CD8-positive, alpha-beta T cell (primary cell): ENCODE measurements at places on chromosomes 7 and 10.
A peak's percentile ranks its signal among the peaks of the same experiment; 100 is the strongest.

DNA sequence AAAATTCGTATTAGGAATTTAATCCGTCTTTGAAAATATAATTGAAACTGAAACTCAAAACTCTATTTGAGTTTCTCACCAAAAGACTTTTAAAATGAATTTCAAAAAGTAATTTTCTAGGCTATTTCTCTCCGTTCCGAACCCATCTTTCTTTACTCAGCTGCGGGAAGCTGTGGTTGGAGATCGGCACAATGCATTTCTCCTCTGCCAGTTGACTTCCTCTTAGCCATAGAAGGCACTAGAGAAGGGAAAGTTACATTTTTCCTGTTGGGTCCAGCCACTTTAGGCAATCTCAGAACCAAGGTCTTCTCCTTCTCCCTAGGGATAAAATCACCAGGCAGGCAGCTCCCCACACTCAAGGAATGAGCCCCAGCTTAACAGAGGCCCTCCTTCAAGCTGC lies 133.6 kb upstream of the COL1A2 start:
- DNase-seq = no peak

GRCh38 chr7:27143950-27144780 lies 684 bp upstream of the HOXA5 start:
- DNase-seq = peak; percentile 45

- DNase-seq = no peak
These were observed 31.1 kb upstream of the RET start for GRCh38 chr10:43045631-43046287.

GRCh38 chr10:118374404-118374803 lies 32.3 kb upstream of the FAM204A start:
- DNase-seq = no peak

GRCh38 chr7:47318395-47319182 lies 263.3 kb downstream of the TNS3 start:
- DNase-seq = no peak

- DNase-seq = no peak
These were observed 108.7 kb downstream of the ETV1 start for GRCh38 chr7:13880789-13881188.

GRCh38 chr10:49594594-49594993 lies 15.5 kb upstream of the SLC18A3 start:
- peak; percentile 47 for DNase-seq

DNA sequence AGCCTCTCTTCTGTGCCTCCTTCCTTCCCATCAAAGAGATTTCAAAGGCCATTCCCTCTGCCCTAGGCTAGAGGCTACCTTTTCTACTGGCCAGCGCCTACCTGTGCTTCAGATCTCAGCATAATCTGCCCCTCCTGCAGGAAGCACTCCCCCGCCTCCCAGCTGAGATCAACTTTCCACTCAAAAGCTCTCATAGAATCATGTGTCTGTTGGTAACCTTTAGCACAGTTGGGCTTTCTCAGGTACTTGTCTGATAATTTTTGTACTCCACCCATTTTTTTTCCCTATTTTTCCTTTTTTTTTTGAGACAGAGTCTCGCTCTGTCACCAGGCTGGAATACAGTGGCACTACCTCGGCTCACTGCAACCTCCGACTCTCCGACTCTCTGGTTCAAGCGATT lies 231.0 kb upstream of the PRSS58 start:
- no peak for DNase-seq

DNA sequence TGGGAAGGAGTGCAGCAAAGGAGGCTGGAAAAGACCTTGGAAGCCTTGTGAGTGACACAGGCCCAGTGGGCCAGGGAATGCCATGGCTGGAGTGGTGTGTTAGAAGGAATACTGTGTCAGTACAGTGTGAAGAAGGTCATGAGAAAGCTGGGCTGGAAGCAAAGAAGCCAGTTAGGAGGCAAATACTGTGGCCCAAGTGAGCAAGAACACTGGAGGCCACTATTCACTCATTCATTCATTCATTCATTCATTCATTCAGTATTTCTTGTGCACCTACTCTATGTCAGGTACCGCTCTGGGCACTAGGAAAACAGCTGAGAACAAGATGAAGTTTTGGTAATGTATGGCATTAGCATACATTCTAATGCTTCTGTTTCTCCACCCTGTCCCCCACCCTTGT lies 9.6 kb downstream of the CRTAC1 start:
- no peak for DNase-seq

GRCh38 chr10:127887541-127888415 lies 5.0 kb downstream of the CLRN3 start:
- DNase-seq = no peak

DNA sequence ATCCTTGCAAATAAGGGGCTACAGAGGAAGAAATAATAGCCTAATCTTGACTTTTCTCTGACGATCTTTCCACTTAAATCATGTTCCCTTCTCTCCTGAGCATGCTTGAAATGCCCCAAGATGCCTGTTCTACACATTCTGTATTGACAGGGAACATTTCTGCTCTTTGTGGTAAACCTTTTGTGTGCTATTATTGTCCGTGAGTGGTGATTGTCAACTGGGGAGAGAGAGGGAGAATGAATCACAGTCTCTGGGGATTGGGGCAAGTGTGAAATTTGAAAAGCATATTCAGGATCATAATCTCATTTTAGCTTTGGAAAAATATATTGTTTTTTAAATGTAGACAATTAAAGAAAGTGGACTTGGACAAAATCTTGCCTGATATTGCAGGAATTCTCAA lies 20.6 kb downstream of the UBTD1 start:
- DNase-seq = no peak

- DNase-seq = no peak
These were observed 233.5 kb upstream of the KIAA1217 start for GRCh38 chr10:23975431-23975830.

- no peak for DNase-seq
These were observed 7.3 kb downstream of the TRIM8 start for GRCh38 chr10:102651455-102652169.
